Stimulated activated naive CD4-positive, alpha-beta T cell treated with Interleukin-2 at 50 U/mL for 16 hours (primary cell): ENCODE measurements at places on chromosomes 2 and 18.

- DNase-seq: peak; percentile 55
These were observed 11.4 kb upstream of the NDUFV2 start for GRCh38 chr18:9091066-9091476.

GRCh38 chr2:42296226-42296625 lies 64.8 kb downstream of the COX7A2L start:
- no peak for DNase-seq

DNA sequence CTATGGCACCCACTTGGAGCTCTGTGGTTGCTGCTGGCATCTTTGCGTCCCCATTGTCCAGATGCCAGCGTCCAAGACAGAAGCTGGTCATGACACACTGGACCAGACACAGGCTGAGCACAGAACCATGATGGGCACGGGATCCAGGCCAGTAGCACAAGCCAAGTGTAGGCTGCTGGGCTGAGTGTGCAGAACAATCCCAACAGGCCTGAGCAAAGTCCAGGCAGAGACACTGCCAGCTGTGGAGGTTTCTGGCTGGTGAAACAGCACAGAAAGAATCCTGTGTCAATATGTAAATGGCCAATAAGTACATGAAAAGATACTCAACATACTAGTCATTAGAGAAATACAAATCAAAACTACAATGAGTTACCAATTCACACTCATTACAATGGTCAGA lies 705.4 kb downstream of the METTL4 start:
- no peak for DNase-seq

DNA sequence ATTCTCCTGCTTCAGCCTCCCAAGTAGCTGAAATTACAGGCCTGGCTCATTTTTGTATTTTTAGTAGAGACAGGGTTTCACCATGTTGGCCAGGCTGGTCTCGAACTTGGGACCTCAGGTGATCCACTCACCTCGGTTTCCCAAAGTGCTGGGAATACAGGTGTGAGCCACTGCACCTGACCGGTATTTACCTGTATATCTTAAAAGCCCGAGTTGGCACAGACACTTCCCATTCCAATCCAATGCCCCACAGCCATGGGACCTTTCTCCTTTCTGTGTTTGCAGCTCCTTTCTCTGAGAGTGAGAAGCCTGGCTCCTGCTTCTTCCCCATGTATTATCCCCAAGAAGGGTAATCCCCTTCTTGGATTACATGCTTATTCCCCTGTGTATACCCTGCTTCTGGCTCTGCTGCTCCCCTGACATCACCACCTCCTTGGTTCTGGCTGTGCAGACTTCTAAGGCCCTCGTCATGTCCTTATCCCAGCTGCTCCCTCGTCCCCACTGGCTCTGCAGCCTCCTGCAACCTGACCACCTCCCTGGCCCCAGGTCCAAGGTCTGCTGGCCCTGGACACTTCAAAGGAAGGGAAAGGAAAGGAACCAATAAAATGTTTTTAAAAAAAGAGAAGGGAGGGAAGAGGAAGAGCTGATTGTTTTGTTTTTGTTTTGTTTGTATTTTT lies 52.8 kb downstream of the INPP5D start:
- DNase-seq: no peak

DNA sequence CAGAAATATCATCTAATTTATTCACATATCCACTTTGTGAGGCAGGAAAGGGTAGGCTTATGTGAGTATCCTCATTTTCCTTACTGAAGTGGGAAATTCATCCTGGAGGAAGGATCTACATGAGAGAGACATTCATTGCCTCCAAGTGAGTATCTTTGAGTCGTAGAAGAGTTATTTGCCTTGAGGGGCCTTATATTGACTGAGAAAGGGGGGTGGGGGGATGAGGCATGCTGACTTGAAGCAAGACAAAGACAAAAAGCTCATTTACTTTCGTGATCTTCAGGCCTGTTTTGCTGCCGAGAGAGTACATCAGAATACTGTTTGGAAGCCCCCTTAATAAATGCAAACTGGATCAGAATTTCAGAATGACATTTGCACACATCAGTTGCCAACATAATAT lies 17.6 kb upstream of the NEDD4L start:
- DNase-seq: no peak

- DNase-seq: no peak
These were observed 73.0 kb upstream of the RGPD5 start for GRCh38 chr2:109721135-109721534.

DNA sequence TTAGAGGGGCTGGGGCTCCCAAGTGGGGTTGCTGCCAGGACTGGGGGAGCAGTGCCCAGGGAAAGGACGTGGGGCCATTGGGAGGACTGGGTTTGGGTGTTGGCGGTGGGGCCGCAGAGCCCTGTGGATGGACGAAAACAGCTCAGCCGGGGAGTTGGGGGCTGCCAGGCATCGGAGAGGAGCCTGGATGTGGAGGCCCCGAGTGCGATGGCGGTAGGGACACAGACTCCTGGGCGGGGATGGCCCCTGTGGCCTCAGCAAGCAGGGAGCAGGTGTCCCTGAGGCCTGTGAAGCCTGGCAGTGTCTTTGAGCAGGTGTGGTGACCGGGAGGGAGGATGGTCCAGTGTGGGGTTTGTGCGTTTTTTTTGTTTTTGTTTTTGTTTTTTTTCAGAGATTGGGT lies 13.3 kb downstream of the CTDP1 start:
- DNase-seq: no peak

GRCh38 chr2:226649871-226650660 lies 149.6 kb downstream of the IRS1 start:
- peak; percentile 39 for DNase-seq

DNA sequence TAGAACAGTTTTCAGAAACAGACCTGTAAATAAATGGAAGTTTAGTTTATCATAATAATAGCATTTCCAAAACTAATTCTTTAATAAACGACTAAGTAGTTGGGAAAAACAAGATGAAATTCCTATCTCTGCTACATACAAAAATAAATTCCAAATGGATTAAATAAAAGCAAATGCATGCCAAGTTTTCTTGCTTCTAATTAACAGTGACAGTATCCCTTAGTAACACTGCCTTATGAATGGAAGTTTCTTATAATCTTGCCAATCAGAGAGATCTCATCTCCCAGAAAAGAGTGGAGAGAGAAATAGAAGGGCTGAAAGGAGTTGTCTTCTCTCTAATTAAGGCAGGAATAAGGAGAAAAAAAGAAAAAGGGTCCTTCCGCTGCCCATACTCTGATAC lies 133.9 kb downstream of the GFPT1 start:
- no peak for DNase-seq

- DNase-seq: no peak
These were observed 238.2 kb downstream of the OSR1 start for GRCh38 chr2:19120181-19120580.

DNA sequence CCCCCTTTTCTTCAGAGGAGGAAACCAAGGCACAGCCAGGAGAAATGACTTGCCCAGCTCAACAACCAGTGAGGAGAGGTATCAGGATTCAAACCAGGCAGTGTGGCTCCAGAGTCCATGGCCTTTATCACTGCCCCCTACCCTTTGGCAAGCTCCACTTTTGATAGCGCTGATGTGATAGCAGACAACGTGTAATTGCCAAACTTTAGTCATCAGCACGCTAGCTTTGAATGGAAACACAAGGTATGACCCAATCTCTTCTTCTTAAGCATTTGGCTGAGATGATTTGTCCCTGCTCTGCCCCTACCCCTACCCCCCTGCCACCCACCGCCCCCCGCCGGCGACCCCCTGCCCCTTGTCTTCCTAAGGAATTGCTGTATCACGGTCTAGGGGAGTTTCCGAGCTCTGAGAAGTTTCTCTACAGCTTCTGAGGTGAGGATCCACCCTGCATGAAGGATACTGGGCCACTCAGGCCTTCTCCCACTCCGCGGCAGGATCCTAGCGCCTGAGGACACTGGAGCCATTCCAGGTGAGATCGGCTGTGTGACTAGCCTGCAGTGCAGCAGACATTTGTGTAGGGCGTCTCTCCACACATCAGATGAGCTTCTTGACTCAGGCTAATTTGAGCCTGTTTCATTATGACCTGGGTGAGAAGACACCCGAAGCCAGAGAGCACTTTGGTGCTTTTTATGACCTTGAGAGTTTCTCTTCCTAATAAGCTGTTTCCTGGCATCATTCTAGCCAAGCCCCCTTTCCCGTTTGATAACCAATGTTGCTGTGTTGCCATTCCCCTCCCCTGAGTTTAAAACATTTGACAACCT lies 75.1 kb upstream of the MAP4K4 start:
- DNase-seq: no peak

DNA sequence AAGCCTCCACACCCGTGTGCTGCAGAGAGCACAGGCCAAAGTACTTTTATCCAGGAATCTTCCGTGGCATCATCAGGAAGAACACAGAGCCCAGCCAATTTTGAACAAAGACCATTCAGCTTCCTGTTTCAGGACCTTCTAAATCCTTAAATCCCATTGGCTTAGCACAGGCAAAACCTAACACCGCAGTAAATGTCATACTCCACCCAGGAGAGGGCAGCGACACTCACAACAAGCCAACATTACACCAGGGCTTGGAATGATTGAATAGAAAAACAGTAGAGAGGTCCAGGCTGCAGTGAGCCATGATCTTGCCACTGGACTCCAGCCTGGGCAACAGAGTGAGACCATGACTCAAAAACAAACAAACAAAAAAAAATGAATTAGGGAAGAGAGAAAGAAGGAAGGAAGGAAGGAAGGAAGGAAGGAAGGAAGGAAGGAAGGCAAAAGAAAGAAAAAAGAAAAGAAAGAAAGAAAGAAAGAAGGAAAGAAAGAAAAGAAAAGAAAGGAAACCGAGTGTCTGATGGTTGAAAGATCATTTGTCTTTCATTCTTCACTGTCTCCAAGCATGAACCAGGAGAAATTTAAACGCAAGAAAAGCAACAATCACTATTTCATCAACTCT lies 144.6 kb upstream of the SATB2 start:
- no peak for DNase-seq

- DNase-seq: no peak
These were observed 2.2 kb upstream of the KCNH7 start for GRCh38 chr2:162840598-162841246.

DNA sequence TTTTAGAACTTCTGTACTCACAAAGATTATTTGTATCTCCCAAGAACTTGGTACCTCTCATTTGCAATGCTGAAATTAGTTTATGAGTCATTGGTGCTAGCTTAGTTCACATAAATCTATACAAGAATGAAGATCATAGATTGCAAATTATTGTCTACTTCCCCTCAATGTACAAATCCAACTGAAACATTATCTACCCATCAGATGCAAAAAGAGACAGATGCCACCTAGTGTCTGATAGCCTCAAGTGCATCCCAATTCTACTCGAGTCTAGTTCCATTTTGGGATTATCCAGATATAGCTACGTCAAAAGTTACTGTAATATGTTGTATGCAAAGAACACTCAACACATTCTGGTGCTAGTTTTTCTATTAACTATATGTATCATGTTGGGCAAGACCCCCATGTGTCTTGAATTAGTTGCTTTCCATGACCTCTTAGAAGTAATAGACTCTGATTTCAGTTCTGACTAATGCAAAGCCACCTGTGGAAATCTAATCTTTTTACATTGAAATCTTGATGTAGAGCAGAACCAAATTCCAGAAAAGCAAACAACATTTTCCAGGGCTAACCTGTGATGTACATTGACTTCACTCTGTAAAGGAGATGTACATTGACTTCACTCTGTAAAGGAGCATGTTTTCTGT lies 210.0 kb downstream of the RBM43 start:
- DNase-seq: no peak

DNA sequence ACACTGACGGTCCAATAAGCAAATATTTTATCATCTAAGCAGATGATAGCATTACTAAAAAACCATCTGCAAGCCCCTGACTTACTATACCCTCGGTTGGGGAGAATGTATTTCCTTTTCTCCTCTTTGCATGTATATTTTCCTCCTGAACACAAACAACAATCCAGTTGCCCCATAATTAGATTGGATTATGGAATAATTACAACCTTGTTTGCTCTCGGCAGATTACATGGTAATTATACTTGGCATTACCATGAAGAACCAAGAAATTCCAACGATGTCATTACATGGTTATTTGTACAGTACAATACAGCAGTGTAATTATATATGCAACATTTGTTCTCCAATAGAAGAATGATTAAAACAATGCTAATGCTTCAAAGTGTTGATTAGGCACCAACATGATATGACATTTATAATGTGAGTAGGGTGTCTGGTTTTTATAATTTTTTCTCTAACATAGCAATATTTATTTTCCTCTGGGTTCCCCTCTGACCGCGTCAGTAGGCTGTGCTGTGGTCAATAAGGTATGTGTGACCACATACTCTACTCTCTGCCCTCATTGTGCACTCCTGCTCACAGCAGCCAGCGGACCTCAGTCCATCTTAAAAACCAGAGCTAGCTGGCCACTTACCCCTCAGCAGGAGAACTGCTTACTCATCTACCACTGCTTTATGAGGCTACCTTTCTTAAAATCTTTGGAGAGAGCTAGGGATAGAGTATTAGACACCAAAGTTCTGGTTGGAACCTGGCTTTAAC lies 176.1 kb downstream of the INSIG2 start:
- no peak for DNase-seq

GRCh38 chr2:127841466-127842178 lies 16.3 kb downstream of the POLR2D start:
- no peak for DNase-seq

DNA sequence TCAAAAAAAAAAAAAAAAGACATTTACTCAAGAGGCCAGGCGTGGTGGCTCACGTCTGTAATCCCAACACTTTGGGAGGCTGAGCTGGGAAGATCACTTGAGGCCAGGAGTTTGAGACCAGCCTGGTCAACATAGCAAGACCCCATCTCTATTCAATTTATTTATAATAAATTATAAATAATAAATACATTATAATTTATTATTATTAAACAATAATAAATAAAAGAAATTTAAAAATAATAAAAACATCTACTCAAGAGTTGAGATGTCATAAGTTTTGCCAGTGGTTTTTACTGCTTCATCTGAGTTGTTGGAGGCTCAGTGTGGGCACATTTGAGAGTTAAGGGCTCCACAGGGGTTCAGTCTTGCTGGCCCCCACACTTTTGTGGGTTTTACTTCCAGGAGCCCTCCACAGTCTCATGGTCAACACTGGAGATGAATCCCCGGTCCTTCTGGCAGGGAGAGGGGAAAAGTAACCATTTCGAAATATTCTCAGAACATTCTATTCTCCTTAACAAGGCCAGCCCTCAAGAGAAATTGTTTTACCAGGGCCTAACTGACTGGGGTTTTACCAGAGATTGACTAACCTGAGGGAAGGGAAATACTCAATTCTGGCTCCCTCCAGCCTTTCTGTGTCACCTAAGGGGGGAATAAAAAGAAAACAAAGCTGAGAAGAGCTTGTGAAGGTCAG lies 51.6 kb upstream of the NCOA1 start:
- no peak for DNase-seq
